ENCODE measurements at places on chromosomes 12 and 14. TPM values are rescaled to one million over a fixed set of nuclear protein-coding genes. Genes with fewer than 3 reads are reported as not detected.
A peak's percentile ranks its signal among the peaks of the same experiment; 100 is the strongest.

DNA sequence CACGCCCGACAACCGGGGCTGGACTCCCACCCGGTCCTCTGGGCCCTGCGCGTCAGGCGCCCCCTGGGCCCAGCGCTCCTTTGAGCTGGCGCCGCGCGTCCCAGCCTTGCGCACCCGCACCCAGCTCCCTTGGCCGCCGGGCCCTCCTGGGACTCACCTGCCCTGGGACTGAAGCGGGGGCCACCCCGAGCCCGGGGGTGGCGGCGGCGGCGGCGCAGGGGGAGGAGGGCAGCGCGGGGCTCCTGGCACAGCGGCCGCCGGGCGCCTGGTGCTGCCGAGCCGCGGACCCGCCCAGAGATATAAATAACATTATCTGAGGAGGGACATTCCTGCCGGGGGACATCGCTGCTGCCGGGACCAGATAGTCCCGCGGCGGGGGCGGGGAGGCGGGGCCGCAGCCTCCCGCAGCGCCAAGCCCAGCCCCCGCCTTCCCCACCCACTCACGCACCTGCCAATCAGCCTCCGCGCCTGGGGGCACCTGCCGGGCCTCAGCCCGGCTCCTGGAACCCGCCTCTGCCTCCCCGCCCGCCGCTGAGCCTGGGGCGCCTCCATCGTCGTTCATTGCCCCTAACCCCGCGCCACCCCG is at the start of gene SPTB:
Gene SPTB (minus strand): TSS at position 273 of the 586 bp plus-strand sequence. CDS start 56,813 bp downstream, outside the sequence.
- peak; percentile 30 for DNase-seq
- no peaks in the 10 kb centered on the region for H3K4me1 ChIP-seq
- no peaks in the 10 kb centered on the region for H3K36me3 ChIP-seq
- no peak within 1 kb of the TSS for H3K27ac ChIP-seq
- H3K27me3 ChIP-seq = no peaks in the 10 kb centered on the region

DNA sequence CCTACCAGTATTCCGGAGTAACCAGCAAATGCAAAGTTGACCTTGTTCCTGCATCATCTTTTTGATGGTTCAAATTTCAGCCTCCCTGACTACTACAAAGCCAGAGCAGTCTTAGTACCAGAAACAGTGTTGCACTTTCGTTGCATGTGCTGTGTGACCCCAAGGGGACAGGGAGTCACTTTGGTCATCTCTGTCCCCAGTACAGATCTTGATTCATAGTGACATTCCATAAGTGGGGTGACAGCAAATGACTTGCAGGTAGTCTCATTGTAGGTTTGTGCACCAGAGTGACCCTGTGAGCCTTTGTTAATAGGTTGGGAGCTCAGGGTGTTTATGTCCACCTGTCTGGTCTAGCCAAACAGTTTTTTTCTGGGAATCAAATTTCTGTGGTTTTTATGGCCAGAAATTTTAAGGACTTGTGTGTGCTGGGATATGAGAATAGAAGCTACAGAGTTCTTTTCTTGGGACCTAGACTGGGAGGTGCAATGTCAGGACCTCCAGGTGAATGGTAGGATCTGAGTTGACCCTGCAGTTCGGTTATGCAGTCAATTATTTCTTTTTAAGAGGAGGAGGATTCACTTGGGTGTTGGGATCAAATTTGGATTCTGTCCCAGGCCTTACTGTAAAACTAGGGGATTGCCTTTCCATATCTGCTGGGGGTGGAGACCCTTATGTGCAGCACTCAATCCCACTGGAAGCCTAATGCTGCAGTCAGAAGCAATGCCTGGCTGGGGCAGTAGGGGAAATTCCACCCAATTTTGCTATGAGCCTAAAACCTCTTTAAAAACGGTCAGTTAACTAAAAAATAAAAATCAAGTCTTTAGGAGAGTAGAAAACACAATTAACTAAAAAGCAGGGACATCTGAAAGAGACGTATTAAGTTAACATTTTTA is 10.1 kb downstream of the EIF5 start:
- no peaks in the 10 kb centered on the region for H3K4me1 ChIP-seq
- no peak for DNase-seq
- H3K36me3 ChIP-seq = peaks cover 13% of the 10 kb centered on the region
- no peak overlapping the region for H3K27ac ChIP-seq
- H3K4me3 ChIP-seq = no peak overlapping the region

- peaks cover 9% of the 10 kb centered on the region for H3K27me3 ChIP-seq
- no peak for DNase-seq
Observed at GRCh38 chr12:100715976-100716944, 78.3 kb upstream of the ANO4 start.

DNA sequence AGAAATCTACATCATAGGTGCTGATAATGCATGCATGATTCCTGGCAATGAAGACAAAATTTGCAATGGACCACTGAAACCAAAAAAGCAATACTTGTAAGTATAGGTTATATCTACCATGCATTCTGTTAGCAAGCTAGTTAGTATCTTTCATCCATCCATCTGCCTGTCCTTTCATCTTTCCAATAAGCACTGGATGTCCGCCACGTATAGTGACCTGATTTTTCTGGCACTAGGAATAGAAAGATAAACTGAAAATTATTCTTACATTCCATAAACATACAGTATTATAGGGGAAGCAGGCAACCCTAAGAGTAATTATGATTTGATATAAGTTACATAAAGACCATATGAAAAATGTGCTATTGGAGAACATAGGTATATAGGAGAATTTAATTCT is 87.2 kb upstream of the MYF6 start:
- no peaks in the 10 kb centered on the region for H3K4me1 ChIP-seq
- H3K4me3 ChIP-seq = no peak overlapping the region
- H3K36me3 ChIP-seq = no peaks in the 10 kb centered on the region
- no peaks in the 10 kb centered on the region for H3K27me3 ChIP-seq
- no peak for DNase-seq

DNA sequence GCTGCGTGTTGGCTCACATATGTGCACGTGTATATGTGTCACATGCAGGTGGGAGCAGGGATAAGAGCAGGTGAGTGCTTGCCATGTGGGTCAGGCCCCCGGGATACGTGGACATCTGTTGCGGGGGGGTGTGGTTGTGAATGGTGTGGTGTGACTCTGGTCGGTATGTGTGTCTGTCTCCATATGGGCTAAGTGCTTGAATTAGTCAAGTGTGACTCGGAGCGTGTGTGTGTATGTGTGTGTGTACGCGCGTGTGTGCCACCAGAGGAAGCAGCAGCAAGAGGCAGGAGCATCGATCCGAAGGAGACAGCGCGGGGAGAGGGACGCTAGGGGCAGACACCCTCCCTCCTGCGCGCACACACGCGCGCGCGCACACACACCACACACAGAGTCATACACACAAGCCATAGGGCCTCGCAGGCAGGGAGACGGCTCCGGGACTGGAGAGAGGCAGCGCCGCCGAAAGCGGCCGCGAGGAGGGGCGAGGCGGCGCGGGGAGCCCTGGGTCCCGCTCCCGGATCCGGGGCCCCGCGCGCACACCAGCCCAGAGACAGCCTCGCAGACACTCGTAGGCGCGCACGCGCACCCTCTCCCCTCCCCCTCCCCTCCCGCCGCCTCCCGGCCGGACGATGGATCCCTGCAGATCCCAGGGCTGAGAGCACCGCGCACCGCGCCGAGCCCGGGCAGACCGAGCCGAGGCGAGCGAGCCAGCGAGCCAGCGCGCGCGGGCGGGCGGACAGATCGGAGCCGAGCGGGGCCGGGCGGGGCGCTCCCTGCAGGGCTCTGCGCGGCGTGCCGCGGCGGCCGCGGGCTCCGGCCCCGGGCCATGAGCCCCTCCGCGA is at the start of gene ASIC1:
Gene ASIC1 (plus strand): TSS at position 597 of the 842 bp plus-strand sequence. CDS start 1,171 bp downstream, outside the sequence.
- peak within 1 kb of the TSS; percentile 58 for H3K4me3 ChIP-seq
- H3K27ac ChIP-seq = peak within 1 kb of the TSS; percentile 79
- DNase-seq = peak; percentile 66
- H3K27me3 ChIP-seq = no peaks in the 10 kb centered on the region

DNA sequence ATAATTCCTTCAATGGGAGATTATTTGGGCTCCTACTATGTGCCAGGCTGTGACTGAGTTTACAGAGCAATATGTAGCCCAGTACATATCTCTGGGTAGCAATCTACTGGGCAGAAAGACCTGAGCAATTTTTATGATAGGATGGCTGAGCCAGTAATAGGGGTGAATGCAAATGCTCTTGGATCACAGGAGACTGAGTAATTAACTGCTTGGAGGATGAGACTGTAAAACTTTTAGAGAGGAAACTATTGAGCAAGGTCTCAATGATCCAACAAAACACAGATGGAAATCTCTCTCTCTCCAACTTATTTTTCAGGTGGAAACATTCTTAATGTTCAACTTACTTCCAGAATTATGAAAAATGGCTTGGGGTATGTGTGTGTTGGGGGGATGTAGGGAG is 402.2 kb downstream of the AEBP2 start:
- no peak overlapping the region for H3K27ac ChIP-seq
- no peaks in the 10 kb centered on the region for H3K27me3 ChIP-seq
- DNase-seq = no peak
- H3K4me3 ChIP-seq = no peak overlapping the region
- H3K4me1 ChIP-seq = no peaks in the 10 kb centered on the region

DNA sequence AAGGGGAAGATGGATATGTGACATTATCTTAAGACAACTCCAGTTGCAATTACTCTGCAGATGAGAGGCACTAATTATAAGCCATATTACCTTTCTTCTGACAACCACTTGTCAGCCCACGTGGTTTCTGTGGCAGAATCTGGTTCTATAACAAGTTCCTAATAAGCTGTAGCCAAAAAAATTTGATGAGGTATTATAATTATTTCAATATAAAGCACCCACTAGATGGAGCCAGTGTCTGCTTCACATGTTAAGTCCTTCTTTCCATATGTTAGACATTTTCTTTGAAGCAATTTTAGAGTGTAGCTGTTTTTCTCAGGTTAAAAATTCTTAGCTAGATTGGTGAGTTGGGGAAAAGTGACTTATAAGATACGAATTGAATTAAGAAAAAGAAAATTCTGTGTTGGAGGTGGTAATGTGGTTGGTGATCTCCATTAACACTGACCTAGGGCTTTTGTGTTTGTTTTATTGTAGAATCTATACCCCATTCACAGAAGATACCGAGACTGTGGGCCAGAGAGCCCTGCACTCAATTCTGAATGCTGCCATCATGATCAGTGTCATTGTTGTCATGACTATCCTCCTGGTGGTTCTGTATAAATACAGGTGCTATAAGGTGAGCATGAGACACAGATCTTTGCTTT is 36.9 kb downstream of the PSEN1 start:
- H3K27ac ChIP-seq = no peak overlapping the region
- no peaks in the 10 kb centered on the region for H3K27me3 ChIP-seq
- no peak overlapping the region for H3K4me3 ChIP-seq

HVCN1 gene
- 11.2 TPM for total RNA-seq

DNA sequence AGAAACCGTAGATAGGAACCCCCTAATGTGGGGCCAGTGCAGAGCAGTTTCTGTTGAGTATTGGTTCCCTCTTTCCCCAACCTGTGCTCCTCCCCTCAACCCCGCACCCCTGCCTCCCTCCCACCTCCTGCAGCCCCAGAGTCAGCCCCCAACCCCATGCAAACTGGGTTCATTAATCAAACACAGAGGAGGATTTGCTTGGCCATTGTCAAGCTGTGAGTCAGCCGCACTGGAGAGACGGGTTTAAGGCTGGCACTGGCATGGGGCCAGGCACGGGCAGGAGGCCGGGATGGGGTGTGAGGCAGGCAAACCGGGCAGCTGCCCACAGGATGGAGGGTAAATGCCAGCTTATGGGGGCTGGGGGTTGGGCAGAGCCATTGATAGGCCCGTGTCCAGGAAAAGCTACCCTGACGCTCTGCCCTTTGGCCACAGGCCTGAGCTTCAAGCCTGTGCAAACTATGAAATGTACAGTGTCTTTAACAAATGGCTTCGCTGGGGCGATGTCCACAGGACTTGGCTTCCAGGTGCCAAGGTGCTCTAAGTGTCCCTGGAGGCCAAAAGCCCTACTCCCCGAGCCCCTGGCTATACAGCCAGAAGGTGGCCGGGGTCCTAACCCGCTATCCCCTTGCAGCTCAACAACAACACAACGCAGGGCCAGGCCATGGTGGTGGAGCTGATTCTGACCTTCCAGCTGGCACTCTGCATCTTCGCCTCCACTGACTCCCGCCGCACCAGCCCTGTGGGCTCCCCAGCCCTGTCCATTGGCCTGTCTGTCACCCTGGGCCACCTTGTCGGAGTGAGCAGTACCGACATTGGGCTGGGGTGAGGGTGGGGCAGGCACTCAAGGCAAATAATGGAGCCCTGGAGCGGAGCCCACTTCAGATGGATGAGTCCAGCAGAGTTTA is 1.4 kb downstream of the AQP5 start:
- H3K27me3 ChIP-seq = no peaks in the 10 kb centered on the region
- H3K4me3 ChIP-seq = no peak overlapping the region
- H3K36me3 ChIP-seq = no peaks in the 10 kb centered on the region
- H3K27ac ChIP-seq = no peak overlapping the region
- peaks cover 6% of the 10 kb centered on the region for H3K4me1 ChIP-seq
- DNase-seq = peak; percentile 80

DNA sequence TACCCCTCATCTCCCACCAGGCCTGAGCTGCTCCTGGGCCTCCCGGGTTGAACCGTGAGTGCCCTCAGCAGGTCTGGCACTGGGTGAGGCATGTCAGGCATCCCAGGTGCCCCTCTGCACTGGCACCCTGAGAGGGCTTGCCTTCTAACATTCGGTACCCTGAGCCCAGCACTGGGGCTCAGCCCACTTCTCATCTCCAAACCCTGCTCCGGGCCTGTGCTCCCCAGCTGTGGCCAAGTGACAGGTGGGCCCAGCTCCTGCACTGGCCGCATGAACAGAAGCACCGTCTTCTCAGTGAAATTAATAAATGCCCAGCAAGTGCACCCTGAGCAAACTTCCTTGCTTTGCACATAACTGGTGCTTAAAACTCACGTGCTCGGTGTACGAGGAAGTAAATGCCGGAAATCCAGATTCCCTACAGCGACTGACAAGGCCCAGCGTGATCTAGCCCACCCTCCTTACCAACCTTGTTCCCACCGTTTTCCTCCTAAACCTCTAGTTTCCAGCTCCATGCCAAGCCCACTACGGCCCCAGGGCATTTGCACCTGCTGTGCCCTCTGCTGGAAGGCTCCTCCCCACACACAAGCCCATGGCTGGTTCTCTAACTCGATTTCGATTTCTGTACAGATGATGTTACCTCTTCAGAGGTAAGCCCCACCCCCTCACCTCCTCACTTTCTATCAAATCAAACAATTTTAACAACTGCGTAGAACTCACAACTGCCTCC is 115.2 kb upstream of the NCOR2 start:
- DNase-seq = no peak
- H3K4me1 ChIP-seq = peaks cover 22% of the 10 kb centered on the region
- peak overlapping the region; percentile 76 for H3K27ac ChIP-seq
- no peak overlapping the region for H3K4me3 ChIP-seq
- H3K36me3 ChIP-seq = no peaks in the 10 kb centered on the region

MYF5 gene
- total RNA-seq = not detected

DNA sequence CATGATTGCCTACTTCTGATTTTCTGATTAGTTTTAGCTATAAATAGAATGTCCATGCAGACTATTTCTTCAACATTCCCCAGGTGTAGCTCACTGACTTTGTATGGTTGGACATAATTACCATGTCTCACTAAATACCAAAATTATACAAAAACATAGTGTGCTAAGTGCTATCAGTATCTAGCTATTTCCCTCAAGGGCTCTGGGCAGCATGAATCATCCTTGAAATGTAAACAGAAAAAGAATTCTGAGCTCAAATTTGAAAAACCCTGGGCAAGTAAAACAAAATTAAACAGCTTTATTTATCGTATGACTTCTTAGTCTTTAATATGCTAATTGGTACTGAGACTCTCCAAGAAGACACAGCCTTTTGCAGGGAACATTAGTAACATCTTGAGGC is 82.9 kb downstream of the SPATA7 start:
- no peaks in the 10 kb centered on the region for H3K36me3 ChIP-seq
- DNase-seq = no peak

RND1 gene
- 0.41 TPM for total RNA-seq

GRCh38 chr12:111088409-111088808 is 168.0 kb upstream of the MYL2 start:
- H3K36me3 ChIP-seq = no peaks in the 10 kb centered on the region
- DNase-seq = no peak
- H3K27me3 ChIP-seq = no peaks in the 10 kb centered on the region
- H3K4me3 ChIP-seq = no peak overlapping the region
- H3K27ac ChIP-seq = no peak overlapping the region
